SJSA1 (cell line): ENCODE measurements at places on chromosomes 7 and 10. TPM values are rescaled to one million over a fixed set of nuclear protein-coding genes. Genes with fewer than 3 reads are reported as not detected.

Gene KIAA1549
- 0.75 and 0.95 TPM in 2 replicates for total RNA-seq

Gene C1GALT1
- 44.9 and 66.0 TPM in 2 replicates for total RNA-seq

Gene OR2A1
- total RNA-seq: not detected in 2 replicates

Gene FOXP2
- not detected in 2 replicates for total RNA-seq

Gene CUTC
- total RNA-seq: 29.5 and 35.0 TPM in 2 replicates

- peaks cover 21% of the 10 kb centered on the region for H3K27me3 ChIP-seq
- no peak for DNase-seq
- no peaks in the 10 kb centered on the region for H3K4me1 ChIP-seq
- H3K36me3 ChIP-seq: no peaks in the 10 kb centered on the region
- no peak overlapping the region for H3K4me3 ChIP-seq
Measured at GRCh38 chr7:49771427-49772176, 1.8 kb upstream of the VWC2 start.

GRCh38 chr7:77216181-77216845 is 16.7 kb upstream of the FGL2 start:
- H3K27me3 ChIP-seq: no peaks in the 10 kb centered on the region
- no peak overlapping the region for H3K27ac ChIP-seq
- no peaks in the 10 kb centered on the region for H3K4me1 ChIP-seq
- no peaks in the 10 kb centered on the region for H3K36me3 ChIP-seq

DNA sequence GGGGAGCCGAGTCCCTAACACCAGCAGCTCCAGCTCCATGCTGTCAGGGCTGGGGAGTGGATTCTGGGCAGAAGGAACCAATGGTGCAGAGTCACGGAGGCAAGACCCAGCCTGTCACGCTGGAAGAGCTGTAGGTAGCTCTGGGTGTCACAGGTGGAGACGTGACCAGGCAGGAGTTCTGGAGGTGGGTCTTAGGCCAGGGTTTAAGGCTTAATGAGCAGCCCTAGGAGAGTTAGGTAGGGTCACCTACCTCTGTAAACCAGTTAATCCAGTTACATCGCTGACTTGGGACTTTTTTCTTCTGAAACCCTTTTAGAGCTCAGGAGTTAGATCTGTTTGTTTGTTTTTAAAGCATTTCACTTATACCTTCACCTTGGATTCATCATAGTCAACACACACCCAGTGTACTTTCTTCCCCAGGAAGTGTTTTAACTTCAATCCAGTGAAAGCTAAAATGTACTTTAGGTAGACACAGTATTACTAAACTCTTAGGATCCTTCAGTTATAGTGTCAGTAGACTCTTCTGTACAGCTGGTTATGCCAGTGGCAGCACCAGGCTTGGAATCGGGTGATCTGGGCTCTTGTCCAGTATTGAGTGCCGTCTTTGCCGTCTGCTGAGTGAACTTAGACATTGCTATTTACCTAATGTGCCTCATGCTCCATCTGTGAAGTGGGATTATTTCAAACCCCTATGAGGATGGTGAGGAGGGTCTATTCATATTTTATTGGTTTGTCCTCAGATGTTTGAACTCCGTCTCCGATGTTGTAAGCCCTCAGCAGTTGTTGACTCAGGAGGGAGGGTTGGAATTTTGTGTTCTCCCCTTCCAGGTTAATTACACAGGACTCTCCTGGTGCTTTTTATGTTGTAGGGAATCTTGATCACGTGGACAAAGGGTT is 31.0 kb downstream of the TACR2 start:
- no peak overlapping the region for H3K4me3 ChIP-seq
- no peak for DNase-seq
- H3K36me3 ChIP-seq: peaks cover 65% of the 10 kb centered on the region
- H3K4me1 ChIP-seq: peaks cover 41% of the 10 kb centered on the region

- H3K27me3 ChIP-seq: no peaks in the 10 kb centered on the region
- no peak overlapping the region for H3K4me3 ChIP-seq
- no peaks in the 10 kb centered on the region for H3K4me1 ChIP-seq
- no peak overlapping the region for H3K27ac ChIP-seq
Measured at GRCh38 chr10:7151538-7151937, 259.3 kb downstream of the SFMBT2 start.

GRCh38 chr10:77320971-77321471 is 316.6 kb downstream of the KCNMA1 start:
- no peak for DNase-seq
- no peaks in the 10 kb centered on the region for H3K27me3 ChIP-seq
- peaks cover 26% of the 10 kb centered on the region for H3K4me1 ChIP-seq
- H3K27ac ChIP-seq: peak overlapping the region; percentile 63
